NCI-H524 (cell line): ENCODE measurements at places on chromosomes 2 and 18.

DNA sequence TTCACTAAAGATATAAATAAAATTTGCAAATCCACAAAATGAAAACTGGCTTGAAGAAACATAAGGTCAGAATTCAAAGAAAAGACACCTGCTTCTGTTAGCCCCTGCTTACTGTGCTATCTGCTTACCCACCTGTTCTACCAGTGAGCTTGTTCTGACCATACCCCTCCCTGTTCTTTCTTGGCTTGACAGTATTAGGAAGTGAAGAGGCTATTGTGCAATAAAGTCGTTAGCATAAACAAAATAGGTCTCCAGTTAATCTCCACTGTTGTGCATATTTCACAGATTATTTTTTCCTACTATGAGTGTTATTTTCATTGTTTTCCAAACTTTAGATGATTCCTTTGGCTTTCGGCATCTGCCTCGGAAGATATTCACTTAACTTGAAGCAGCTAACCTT, 322.1 kb downstream of the CCDC85A start:
- DNase-seq = no peak

DNA sequence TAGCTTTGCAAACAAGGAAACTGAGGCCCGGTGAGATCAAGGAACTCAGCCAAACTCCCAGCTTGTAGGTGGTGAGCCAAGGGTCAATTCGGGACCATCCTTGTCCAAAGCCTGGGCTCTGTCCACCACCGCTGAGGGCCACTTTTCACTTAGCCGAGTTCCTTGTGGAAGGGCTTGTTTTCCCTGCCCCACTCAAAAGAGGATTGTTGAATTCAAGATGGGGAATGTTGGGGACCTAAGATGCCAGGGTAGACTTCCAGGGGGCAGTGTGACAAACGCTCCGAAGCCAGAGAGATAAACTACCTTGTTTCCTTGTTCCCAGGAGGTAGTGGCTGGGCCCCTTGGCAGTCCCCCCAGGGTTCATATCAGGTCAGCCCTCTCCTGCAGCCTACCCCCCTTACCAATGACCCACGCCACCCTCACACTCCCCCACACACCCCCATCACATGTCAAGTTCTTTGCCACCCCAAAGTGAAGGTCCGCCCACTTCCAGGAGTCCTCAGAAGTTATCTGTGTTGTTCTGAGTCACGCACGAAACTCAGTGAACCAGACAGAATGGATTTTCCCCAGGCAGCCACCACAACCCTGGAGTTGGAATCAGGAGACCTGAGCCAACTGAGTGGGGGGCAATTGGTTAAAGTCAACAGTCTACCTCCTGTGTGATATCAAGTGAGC, 10.3 kb upstream of the ATOH8 start:
- DNase-seq = no peak

- no peak for DNase-seq
Measured at GRCh38 chr2:187504312-187504921, 49.8 kb downstream of the TFPI start.

GRCh38 chr2:2656115-2657011, 325.3 kb upstream of the MYT1L start:
- peak; percentile 32 for DNase-seq

DNA sequence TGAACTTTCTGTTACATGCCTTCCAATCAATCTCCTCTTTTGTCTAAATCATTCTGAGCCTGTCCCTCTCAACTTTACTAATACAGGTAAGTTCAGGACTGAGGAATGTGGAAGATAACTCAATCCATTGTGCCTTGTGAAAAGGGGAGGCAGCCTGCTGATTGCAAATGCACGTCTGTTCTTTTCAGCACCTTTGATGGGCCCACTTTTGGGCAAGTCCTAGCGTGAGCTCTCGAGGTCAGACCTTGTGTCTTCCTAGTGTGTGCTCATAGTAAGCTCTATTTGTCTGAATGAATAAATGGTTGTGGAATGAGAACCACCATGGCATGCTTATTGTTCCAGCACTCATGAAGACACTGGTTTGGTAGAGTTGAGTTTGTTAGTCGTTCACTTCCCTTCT, 50.4 kb upstream of the REL start:
- DNase-seq = no peak

DNA sequence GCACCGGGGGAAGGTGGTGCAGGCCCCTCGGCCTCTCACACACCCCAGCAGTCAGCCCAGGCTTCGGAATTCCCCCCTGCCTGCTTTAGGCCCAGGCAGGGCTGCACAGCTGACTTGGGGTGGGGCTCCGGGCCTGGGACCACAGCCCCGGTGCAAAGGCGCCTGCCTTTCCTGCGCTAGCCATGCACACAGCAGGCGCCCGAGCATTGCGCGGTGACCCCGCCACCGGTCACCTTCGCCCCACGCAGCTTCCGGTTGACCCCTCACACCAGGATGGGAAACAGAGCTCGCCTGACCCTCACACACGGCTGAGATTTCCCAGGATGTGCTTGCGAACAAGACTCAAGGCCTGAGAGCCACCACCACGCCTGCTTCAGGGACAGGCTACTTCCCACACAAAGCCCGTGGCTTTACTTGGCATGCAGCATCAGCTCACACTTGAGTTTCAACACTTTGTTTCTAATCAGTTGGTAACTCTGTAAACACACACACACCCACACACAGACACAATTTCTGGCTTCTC, 46.0 kb downstream of the SLC66A2 start:
- no peak for DNase-seq

DNA sequence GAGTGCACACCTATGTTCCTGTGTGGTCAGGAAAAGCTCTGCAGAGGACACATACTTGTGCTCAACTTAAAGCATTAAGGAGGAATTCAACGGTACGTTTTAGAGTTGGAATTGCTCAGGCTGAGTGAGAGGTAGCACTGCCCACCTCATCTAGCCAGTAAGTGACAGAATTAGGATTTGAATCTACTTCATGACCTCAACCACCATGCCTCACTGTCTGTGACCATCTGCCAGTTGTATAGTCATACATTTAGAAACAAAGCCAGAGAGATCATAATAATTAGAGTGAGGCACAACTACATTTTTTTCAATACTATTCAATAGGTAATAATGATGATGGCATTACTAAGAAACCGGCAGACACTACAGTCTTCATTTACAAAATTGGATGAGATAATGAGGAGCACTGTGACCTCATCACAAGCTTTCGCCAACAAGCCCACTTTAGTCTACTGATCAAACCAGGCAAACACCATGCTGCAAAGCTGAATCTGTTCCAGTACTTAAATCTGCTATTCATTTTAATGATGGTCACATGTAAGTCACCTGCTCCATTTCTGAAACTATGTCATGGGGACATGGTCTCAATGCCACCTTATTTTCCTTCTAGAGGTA, 1018.4 kb downstream of the TMEM182 start:
- no peak for DNase-seq

GRCh38 chr2:212537726-212538304, 787 bp downstream of the ERBB4 start:
- peak; percentile 36 for DNase-seq

DNA sequence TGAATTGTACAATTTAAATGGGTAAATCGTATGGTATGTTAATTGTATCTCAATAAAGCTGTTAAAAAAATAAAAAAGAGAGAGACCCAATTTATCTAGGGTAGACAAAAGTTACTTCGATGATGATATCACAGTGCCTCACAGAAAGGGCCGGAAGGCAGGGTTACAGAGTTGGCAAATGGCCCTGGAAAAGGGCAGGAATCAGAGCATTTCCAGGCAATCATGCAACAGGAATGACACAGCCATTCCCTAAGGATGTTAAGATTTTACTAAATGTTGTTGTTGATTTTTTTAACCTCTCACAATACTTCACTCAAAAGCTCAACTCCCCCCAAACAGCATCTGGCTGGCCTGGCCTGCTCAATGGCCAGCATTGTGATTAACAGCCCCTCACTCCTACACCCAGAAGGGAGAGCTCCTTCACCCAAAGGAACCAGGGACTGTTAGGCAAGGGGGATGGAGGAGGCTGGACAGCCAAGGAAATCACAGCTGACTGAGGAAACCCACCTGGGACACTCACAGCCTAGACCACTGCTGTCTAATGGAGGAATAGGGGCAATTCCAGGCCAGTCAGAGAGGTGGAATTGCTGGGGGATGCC, 7.7 kb upstream of the SP100 start:
- DNase-seq = no peak

GRCh38 chr2:207448006-207448405, 81.8 kb upstream of the CREB1 start:
- no peak for DNase-seq

GRCh38 chr2:54960164-54960563, 90.1 kb downstream of the RTN4 start:
- DNase-seq = no peak

DNA sequence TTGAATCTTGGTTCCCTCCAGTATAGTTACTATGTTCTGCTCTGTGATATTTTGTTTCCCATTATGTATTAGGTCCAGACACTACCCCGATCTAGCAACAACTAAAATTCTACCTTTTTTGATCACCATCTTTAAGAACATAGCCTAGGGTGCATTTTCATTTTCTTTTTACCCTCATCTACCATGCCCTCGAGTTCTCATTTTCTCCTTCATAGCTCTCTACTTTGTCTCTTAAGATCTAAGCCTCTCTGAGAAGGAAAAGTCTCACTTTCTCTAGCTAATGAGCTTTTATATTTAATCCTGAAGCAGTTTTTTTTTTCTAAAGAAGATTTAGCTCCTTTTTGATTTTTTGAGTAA, 1089.4 kb upstream of the SLC39A10 start:
- no peak for DNase-seq

GRCh38 chr2:3460156-3460555, 59.2 kb downstream of the ADI1 start:
- no peak for DNase-seq

DNA sequence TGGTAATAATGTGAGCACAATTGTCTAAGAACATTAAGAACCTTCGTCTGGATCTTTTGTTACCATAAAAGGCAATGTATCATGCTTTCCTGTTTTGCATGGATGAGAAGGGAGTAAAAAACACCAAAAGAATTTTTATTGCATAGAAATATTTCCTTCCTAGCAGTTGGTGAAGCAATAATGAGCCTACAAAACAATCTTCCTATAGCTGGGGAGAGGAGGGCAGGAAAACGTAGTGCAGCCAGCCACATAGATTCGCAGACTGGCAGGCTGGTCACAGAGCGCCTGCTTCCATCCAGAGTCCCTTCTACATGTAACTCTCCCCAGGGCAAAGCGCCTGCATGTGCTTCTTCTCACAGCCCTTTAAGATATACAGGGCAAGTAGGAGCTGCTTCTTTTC, 190.4 kb downstream of the BABAM2 start:
- no peak for DNase-seq

GRCh38 chr2:201406077-201406662, 45.1 kb downstream of the TRAK2 start:
- peak; percentile 13 for DNase-seq

DNA sequence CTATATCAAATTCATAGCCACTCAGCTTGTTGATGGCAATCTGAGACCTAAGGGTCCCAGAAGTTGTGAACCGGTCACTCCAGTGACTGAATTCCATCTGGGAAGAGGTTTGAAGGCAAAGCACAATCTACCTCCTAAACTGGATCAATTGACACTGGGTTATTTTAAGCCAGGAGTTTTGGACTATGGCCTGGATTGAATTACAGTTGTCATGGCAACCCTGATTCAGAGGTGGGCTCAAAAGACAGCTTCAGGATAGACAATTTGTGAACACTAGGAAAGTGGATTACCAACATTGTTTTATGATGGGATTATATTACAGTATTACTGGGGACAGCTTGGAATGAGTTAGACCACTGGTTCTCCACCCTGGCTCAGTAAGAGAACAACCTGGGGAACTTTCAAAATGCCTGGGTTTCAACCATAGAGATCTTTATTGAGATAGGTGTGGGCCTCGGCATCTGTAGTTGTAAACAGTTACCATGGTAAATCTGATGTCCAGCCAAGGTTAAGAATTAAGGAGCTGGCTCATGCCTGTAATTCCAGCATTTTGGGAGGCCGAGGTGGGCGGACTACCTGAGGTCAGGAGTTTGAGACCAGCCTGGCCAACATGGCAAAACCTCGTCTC, 58.8 kb downstream of the MFSD6 start:
- peak; percentile 94 for DNase-seq

- no peak for DNase-seq
Measured at GRCh38 chr2:131056204-131056931, 36.9 kb downstream of the FAM168B start.

DNA sequence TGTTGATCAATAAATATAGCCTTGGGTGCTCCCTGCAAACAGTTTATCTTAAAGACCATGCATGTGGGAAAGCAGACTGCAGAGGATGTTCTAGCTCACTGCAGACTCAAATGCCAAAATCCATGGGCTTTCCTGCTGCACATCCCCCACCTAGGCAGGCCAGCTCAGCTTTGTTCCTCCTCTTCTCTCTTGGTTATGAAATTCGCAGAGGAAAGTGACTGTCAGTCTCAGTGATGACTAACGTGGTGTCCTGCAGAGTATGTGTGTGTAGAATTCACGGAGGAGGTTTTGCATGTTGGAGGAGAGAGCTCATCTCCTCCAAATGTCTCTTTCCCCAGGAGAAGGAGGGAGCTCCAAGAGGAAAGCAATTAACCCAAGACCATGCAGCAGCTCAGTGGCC, 21.4 kb upstream of the KCNS3 start:
- no peak for DNase-seq

DNA sequence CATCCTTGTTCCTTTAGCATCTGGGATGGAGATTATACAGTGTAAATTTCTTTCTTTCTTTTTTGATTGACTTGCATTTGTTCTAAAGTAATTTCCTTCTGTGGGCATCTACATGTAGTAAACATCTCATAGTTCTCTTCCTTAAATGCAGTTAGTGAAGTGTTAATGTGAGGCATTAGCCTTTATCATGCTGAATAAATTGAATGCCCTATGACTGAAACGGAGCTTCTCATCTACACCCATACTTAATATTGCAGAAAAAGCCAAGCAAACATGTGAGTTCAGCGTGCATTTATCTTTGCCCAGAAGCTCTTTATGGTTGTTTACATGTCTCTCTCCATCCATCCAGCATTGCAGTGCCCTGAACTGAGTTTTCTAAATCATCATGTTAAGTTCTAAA, 58.3 kb downstream of the LYPD1 start:
- DNase-seq = no peak

- DNase-seq = peak; percentile 31
Measured at GRCh38 chr2:96144481-96145035, 682 bp downstream of the DUSP2 start.

DNA sequence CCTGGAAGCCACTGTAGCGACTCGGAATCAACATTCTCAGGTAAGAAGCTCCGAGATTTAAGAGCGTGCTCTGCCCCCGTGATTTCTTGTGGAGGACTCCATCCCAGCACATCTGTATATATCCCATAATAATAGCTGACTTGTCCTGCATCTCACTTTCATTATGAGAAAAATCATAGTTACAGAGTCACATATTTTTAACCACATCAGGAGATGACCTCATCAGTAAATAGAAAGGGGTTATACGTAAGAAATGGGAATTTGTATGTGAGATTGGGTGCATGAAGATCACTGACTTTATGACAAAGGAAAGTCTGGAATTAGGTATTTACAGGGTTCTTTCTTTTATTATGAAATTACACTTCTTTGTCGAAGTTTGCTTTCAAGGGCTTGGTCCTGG, 16.4 kb upstream of the TMEM18 start:
- no peak for DNase-seq

- no peak for DNase-seq
Measured at GRCh38 chr2:2569306-2569705, 238.2 kb upstream of the MYT1L start.
